ENCODE measurements at places on chromosomes 6 and 20.

- DNase-seq: no peak
These were observed 3.7 kb downstream of the MLIP start for GRCh38 chr6:54114991-54115390.

DNA sequence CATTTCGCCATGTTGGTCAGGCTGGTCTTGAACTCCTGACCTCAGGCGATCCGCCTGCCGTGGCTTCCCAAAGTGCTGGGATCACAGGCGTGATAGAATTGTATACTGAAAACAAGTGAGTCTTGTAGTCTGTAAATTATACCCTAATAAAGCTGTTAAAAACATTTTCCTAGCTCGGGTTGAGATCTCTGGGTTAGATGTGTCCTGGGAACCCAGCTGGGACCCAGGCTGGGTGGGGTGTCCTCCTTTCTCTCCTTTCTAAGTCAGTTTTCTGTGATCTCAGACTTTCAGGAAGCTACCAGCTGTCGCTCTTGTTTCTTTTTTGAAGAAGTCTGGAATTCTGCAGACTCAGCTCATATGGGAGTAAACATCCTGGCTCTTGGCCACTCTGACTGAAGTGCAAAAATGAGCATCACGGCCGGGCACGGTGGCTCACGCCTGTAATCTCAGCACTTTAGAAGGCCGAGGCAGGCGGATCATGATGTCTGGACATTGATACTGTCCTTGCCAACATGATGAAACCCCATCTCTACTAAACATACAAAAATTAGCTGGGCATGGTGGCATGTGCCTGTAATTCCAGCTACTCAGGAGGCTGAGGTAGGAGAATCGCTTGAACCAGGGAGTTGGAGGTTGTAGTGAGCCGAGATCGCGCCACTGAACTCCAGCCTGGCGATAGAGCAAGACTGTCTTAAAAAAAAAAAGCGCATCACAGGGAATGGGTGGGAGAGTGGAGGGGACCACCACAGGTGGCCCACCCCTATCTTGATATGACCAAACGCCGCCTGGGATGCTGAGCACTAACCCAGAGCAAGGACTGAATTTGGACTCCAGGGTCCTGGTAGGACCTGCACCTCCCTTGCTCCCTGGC, 9.9 kb upstream of the PCIF1 start:
- no peak for DNase-seq

- DNase-seq: no peak
These were observed 513.2 kb upstream of the MAN1A1 start for GRCh38 chr6:119862719-119863118.

- no peak for DNase-seq
These were observed 32.5 kb downstream of the STK38 start for GRCh38 chr6:36514554-36515456.

GRCh38 chr6:44641344-44642031, 254.0 kb downstream of the CDC5L start:
- DNase-seq: no peak

DNA sequence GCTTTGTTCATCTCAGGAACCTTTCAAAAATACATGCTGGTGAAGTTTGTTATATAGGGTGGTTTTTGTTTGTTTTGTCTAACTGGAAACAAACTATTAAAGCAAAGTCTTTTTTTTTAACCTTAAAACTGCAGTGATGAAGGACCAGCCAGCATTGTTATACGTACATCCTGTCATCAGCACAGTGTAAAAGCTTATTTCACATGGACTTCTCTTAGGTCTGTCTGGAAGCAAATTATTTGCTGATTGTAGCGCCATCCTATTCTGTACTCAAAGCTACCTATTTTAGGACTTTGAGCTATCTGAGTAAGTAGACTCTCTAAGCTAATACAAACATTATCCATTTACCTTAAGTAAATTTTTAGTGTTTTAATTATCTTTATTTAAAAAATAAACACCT, 61.7 kb downstream of the SNX9 start:
- no peak for DNase-seq

DNA sequence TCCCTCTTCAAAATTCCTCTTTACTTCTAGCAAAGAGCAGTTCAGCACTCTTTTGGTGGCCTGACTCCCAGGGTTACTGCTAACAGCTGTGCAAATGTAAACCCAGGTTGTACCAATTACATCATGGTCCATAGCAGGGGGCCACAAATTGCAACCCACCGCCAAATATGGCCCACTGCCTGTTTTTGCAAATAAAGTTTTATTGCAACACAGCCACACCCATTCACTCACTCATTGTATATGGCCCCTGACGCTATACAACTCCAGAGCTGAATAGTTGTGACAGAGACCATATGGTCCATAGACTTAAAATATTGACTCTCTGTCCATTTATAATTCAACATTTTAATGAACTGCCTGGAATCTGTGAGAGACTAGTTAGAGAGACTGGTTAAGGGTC, 233.4 kb downstream of the NFATC2 start:
- DNase-seq: no peak

DNA sequence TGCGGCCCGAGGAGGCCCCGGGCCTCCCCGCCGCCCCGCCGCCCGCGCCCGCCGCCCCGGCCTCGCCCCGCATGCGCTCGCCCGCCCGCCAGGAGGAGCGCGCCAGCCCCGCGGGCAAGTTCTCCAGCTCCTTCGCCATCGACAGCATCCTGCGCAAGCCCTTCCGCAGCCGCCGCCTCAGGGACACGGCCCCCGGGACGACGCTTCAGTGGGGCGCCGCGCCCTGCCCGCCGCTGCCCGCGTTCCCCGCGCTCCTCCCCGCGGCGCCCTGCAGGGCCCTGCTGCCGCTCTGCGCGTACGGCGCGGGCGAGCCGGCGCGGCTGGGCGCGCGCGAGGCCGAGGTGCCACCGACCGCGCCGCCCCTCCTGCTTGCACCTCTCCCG, 1.5 kb downstream of the FOXQ1 start:
- no peak for DNase-seq

DNA sequence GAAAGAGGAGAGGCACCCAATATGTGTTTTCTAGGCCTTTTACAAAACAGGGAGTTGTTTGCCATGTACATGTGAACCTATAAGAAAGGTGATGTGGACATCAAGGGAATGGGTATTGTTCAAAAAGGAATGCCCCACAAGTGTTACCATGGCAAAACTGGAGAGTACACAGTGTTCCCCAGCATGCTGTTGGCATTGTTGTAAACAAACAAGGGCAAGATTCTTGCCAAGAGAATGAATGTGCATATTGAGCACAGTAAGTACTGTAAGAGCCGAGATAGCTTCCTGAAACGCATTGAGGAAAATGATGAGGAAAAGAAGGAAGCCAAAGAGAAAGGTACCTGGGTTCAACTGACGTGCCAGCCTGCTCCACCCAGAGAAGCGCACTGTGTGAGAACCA, 13.1 kb downstream of the QRSL1 start:
- DNase-seq: no peak

DNA sequence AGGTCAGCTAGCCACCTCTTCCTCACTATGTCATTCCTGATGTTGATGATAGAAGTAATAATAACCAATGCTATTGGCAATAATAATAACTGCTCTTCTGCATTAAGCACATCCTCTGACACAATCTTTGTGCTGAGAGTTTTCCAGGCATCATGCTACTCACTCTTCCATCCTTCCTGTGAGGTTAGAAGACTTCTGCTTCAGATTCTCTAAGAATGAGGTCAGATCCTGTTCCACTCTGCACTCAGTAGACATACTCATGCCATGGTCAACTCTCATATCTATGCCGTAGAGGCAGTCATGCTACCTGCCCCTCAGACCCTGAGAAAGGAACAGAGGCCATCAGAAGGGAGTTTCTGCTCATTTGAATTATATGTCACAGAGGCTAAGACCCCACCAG, 98.1 kb upstream of the TOP1 start:
- no peak for DNase-seq

GRCh38 chr6:100415768-100416167, 49.0 kb downstream of the SIM1 start:
- DNase-seq: no peak

GRCh38 chr20:32113591-32114260, 4.2 kb downstream of the TM9SF4 start:
- DNase-seq: no peak

GRCh38 chr6:37483917-37484785, 15.5 kb downstream of the CCDC167 start:
- DNase-seq: peak; percentile 82

DNA sequence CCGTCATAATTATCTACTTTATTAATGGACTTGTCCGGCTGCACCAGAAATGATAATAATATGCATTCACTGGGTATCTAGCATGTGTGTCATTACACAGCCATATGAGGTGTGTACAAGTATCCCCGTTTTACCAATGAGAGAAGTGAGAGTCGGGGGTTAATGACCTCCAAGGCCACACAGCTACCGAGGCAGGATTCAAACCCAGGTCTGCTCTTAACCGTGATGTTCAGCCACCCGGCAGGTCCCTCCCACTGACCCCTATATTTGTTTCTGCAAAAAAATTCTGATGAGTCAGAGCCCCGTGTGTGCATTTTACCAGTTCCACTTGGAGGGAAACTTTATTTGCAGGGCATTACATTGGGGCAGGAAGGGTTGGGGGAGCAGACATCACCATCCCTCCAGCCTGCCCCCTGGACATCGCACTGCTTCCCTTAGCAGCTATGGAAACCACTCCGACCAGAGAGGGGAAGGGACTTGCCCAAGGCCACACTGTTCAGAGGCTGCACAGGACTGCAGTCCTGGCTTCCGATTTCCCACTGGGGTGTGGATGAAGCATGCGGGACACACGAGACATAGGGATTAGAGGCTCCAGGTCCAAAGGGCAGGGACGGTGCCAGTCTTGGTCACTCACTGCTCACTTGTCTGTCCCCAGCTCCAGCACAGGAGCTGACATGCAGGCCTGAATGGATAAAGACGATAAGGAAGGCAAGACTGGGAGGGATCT, 10.1 kb upstream of the SRC start:
- DNase-seq: no peak

GRCh38 chr20:63854069-63854765, 7.1 kb upstream of the ABHD16B start:
- no peak for DNase-seq

DNA sequence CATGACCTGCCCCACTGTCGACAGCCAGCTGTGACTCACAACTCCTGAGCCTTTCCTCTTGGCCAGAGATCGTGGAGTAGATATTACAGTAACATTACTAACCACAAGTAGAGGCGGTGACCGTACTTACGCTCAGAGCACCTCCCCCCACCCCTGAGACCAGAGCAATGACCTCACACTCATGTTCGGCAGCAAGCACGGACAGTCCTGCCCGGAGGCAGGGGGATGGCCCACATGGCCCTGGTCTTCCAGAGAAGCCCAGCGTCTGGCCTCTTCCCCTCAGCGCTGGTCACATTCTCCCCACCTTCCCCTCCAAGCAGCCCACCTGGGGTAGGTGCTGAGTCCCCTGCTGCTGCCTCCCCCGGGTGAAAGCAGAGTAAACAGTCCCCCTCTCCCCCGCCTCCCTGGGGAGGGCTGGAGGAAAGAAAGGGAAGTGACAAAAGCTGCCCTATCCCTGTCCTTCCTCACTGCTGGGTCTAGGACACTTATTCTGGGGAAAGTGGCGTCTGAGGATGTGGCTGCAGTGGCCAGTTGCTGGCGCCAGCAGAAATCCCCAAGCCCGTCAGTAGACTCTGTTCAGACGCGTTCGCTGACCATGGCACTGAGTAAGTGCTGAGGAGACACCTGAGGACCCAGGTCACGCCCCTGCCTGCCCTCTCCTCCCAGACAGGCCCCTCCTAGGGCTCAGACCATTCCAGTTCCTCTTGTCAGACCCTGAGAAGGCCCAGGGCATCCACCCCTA, 68.5 kb downstream of the MRPL14 start:
- peak; percentile 74 for DNase-seq

DNA sequence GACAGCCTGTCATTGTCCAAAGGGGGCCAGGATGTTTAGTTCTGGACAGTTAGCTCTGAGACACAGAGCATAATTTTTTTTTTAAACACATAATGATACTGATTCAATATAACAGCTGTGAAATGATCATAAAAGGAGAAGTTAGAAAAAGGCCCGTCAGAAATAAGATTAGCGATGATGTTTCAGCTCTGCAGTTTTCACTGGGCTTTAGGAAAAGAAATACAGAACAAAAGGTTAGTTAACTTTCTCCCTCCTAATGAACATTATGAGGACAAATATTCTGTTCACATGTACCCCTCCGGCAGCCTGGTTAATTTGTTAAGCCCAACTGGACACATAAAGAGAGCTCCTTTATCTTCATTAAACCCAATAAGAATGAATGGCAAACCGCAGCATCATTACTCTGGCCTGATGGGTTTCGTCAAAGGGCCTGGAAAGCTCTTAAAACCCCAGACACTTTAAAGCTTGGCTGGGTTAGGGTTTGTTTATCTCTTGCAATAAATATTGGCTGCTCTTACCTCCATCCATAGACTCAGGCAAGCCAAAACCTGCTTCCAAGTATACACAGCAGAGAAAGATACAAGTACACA, 394.6 kb downstream of the KIF16B start:
- no peak for DNase-seq

- no peak for DNase-seq
These were observed 38.4 kb downstream of the BANF2 start for GRCh38 chr20:17738154-17738553.

DNA sequence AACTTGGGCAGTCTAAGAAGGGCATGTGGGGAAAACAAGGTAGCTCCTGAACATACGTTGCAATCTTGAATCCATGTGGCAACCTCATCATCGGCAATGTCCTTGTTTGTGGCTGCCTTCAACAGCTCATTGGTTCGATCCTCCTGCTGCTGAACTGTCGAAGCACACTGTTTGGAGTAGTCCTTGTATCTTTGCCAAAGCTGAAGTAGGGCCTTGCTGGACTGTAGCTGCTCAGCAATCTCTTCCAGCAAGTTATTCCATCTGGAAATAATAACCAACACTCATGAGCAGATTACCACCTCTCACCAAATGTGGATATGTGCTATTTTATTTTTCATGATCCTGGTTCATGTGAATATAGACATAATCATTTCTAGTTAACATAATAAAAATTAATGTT, 413.3 kb downstream of the ESR1 start:
- DNase-seq: no peak

DNA sequence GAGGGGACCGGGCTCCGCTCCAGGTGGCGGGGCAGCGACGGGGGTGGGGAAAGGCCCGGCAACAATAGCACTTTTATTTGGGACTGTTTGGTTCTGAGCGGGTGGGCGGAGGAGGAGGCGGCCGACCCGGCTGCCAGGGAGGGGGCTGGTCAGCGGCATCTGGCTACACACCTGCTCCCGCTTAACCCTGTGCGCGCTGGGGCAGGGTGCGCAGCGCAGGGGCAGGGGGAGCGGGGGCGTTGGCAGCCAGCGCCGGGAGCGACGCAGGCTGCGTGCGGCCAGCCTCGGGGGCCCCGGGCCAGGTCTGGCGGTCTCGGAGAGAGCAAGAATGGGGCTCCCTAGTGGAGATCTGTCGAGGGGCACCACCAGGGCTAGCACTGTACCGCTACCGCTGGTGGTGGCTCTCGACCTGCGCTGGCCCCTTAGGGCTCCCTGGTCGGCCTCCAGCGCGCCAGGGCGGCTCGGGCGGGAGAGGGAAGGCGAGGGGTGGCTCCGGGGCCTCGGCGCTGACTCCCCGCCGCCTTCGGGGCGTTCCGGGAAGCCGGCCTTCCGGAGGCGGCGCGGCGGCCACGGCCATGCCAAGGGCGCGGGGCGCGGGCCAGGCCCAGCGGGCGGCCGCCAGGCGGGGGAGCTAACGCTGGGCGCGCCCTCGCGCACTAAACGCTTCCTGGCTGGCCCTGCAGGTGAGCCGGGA, 92.4 kb downstream of the NCR2 start:
- DNase-seq: no peak

- DNase-seq: no peak
These were observed 46.8 kb upstream of the FAM83C start for GRCh38 chr20:35339007-35339406.
